Chondrocyte (in vitro differentiated cells): ENCODE measurements at places on chromosomes 1 and 21. TPM values are rescaled to one million over a fixed set of nuclear protein-coding genes. Genes with fewer than 3 reads are reported as not detected.

DNA sequence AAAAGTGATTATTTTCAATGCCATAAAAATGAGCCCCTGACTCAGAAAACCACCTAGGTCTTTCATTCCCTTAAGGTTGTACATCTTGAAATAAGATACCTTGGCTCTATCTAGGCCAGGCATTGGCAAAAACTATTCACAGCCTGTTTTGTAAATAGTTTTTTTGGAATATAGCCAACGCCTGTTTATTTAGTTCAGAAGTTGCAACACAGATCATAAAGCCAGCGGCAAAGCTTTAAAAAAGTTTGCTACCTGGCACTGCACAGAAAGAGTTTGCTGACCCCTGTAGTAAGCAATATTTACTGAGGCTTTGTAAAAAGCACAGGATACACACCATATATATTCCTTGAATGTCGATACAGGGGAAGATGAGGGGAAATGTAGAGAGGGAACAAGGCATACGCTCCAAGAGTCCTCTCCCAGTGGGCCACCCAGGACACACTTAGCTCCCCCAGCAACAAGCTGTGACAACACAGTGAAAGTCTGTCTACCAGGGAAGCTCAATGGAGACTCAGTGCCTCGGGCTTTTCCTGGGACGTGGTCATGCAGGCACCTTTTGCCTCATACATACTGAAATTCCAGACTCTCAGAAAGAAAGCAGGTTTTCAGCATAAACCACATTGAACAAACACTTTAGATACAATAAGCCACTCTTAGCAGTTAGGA, 20.5 kb downstream of the TARBP1 start:
- no peak for DNase-seq

- DNase-seq, result no peak
These were observed 94.0 kb downstream of the KCND3 start for GRCh38 chr1:111895469-111895868.

GRCh38 chr1:51433269-51433971, 85.6 kb downstream of the EPS15 start:
- no peak for DNase-seq

DNA sequence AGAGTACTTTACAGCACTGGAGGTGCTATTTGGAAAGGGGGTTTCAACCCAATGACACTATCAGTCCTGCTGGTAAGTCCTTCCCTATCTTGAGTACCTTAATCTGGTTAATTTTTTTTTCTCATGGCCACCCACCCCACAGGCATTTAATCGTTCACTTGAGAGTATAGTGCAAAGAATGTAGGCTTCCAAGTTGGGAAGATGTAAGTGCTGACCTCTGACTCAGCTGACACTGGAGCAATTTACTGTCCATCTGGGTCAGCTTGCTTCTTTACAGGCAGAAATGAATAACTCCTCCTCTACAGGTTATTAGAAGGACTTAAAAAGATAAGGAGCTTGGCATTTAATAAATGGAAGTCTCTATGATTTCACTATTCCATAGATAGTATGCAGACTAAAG, 89.6 kb downstream of the AK5 start:
- no peak for DNase-seq

PALMD gene
- total RNA-seq, result 6.2 to 16.5 TPM (median 6.9 TPM) in 3 replicates

GRCh38 chr1:5903680-5904079, 88.5 kb downstream of the NPHP4 start:
- DNase-seq, result no peak

GRCh38 chr1:121458291-121459048, 273.7 kb downstream of the SRGAP2C start:
- DNase-seq, result no peak

GRCh38 chr1:235391874-235392273, 24.6 kb downstream of the TBCE start:
- no peak for DNase-seq

- no peak for DNase-seq
These were observed 14.9 kb upstream of the HMGCS2 start for GRCh38 chr1:119783354-119784185.

- DNase-seq, result no peak
These were observed 16.8 kb downstream of the VCAM1 start for GRCh38 chr1:100736324-100736723.

GRCh38 chr1:71804140-71804539, 478.2 kb downstream of the NEGR1 start:
- no peak for DNase-seq

DNA sequence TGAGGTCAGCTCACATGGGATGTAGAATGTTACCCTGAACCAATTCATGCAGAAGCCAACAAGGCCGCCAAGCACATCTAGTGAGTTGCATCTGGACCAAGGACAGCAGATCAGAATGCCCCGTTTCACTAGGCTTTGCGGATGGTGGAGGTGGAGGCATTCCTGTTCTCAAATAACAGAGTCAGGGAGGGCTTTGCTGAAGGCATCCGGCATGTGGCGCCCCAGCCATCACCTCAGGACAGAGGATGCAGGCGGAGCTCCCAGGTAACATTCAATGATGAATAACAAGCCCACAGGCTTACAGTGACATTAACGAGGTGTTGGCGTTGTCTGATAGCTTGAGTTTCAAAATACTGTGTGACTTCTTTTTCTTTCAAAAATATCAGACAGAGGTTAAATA, 476.2 kb downstream of the CAMTA1 start:
- no peak for DNase-seq

LGR6 gene
- 1.4 to 4.1 TPM (median 1.8 TPM) in 3 replicates for total RNA-seq

TSPEAR gene
- total RNA-seq, result 0.15 to 0.38 TPM in 2 of 3 replicates, not detected in the other

GRCh38 chr1:14693949-14694348, 95.5 kb downstream of the KAZN start:
- DNase-seq, result no peak

DNA sequence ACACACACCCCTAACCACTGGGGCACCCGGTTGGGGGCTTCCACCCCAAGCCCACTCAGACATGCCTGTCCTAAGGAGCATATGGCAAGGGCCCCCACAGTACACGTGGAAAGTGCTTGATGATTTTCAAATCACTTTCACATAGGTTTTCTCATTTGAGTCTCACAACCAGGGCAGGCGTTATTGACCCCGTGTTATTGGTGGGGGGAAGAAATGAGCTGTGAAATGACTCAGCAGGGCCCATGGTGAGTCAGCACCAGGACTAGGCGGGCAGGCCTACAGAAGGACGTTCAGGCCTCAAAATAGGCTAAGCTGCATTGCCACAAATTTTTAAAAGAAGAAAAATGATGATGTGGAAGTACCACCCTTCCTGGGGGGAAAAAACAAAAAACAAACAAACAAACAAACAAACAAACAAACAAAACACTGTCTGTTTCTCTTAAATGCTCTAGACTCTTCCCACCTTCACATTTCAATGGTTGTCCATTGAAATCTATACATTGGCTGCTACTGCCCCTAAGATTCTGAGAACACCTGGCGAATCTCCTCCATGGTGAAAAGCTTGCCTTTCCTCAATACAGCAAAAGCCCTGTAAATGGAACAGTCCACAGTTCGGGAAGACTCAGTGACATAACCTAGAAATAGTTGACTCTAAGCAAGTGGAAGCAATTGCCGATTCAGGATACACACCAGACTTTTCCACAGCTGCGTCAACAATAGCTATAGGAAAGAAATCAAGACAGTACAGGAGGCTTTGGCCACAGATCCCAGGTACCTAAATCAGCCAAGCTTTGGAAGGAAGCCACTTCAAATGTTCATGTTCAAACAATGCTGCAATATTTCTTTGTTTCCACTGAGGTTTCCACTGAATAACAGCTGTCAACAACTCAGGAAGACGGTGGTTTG, 234.7 kb downstream of the TOMM20 start:
- no peak for DNase-seq

- DNase-seq, result no peak
These were observed at the start of gene BCAN for GRCh38 chr1:156641761-156642264. Gene BCAN (plus strand): TSS chr1:156642117. CDS start chr1:156646055, 3,938 bp downstream.

GRCh38 chr1:44035726-44036408, 4.6 kb upstream of the SLC6A9 start:
- no peak for DNase-seq

- DNase-seq, result no peak
These were observed 11.4 kb downstream of the PRPF3 start for GRCh38 chr1:150332651-150333290.

- DNase-seq, result no peak
These were observed 6.1 kb upstream of the DDX20 start for GRCh38 chr1:111749628-111750027.

- DNase-seq, result no peak
These were observed 642.8 kb downstream of the KCNT2 start for GRCh38 chr1:195965475-195965874.

DNA sequence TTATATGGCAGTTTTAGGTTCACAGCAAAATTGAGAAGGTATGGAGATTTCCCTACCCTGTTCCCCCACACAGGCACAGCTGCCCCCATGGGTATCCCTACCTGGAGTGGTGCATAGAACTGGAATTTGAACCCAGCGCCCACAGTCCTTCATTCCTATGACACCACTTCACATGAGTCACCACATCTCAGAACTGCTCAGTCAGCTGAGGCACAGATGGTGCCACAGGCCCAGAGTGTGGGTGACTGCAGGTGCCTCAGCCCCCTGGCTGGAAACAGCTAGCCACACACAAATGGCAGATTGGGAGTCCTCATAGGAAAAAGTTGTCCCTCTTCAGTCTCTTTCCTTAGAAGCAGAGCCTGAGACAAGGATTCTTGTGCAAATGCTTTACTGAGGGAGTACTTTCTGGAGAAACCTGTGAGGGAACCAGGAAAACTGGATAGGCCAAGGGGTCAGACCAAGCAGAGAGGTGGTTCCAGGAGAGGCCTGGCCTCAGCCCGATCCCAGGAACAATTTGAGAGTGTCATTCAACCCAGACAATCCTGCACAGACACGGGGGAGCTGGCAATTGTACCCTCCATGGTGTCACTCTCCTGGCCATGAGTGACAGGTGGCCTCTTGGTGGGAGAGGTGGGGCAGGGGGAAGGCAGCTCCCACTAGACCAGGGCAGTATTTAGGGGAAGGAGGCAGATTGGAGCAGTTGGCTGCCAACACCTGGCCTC, 6.9 kb downstream of the PLA2G2D start:
- DNase-seq, result no peak

IPO13 gene
- total RNA-seq, result 33.4 to 39.2 TPM (median 38.8 TPM) in 3 replicates

NUP210L gene
- 0.19 TPM in 1 of 3 replicates, not detected in the others for total RNA-seq

- no peak for DNase-seq
These were observed 147.5 kb downstream of the CASZ1 start for GRCh38 chr1:10648689-10649516.

GRCh38 chr1:10586125-10586524, 111.4 kb downstream of the PEX14 start:
- no peak for DNase-seq

LCE2C gene
- not detected in 3 replicates for total RNA-seq

DNA sequence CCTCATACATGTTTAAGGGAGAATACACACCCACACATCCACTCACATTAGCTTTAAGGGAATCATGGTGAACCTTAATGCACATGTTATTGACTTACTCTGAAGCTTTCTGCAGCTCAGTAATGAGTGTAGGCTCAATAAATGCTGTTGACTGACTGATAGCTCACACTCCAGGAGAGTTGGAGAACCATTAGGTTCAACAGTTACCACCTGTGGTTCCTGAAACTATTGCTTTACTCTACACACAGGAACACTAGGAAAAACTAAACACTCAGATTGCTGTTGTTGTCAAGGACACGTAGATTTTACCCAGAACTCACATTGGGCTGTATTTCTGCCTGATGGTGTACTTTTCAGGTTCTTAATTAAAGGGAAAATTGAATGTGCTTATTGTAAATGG, 37.3 kb downstream of the ZC3H11B start:
- no peak for DNase-seq

- DNase-seq, result no peak
These were observed 105.5 kb downstream of the LYPLAL1 start for GRCh38 chr1:219279017-219279770.

GRCh38 chr1:19009126-19009881, 52.8 kb upstream of the IFFO2 start:
- DNase-seq, result no peak

- no peak for DNase-seq
These were observed 663 bp downstream of the CAMTA1 start for GRCh38 chr1:6785728-6786505.

RNU1-2 gene
- 1,438 to 1,620 TPM (median 1,579 TPM) in 3 replicates for total RNA-seq

RCSD1 gene
- total RNA-seq, result 1.1 to 1.4 TPM in 2 of 3 replicates, not detected in the other

METTL18 gene
- total RNA-seq, result 3.7 to 5.3 TPM (median 4.5 TPM) in 3 replicates

- DNase-seq, result no peak
These were observed 8.0 kb upstream of the TP53BP2 start for GRCh38 chr1:223853748-223854147.

- no peak for DNase-seq
These were observed 51.1 kb downstream of the CD247 start for GRCh38 chr1:167467126-167467710.

DNA sequence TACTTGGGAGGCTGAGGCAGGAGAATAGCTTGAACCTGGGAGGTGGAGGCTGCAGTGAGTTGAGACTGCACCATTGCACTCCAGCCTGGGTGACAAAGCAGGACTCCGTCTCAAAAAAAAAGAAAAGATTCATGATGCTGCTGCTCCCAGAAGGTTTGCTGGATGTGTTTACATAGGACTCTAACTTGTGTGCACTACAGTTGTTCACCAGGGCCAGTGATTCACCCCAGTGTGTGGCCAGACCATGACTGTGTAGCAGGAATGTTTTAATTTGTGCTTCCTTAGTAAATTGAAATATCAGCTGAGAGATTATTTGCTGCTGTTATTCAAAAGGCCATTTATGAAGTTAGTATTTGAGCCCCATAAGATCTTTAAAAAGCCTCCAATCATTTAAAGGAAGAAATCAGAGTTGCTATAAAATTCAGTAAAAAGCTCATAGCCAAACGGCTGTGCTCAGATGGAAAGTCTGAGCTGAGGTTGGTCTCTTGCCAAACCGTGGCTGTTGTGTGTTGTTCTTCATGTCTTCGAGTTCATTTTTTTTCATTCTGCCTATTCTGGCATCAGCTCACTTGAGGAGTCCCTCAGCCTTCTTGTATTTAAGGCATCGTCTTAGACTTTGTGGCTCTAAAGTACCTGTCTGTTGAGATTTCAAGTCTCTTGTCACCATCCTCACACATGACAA, 18.1 kb upstream of the PGD start:
- DNase-seq, result no peak

DNA sequence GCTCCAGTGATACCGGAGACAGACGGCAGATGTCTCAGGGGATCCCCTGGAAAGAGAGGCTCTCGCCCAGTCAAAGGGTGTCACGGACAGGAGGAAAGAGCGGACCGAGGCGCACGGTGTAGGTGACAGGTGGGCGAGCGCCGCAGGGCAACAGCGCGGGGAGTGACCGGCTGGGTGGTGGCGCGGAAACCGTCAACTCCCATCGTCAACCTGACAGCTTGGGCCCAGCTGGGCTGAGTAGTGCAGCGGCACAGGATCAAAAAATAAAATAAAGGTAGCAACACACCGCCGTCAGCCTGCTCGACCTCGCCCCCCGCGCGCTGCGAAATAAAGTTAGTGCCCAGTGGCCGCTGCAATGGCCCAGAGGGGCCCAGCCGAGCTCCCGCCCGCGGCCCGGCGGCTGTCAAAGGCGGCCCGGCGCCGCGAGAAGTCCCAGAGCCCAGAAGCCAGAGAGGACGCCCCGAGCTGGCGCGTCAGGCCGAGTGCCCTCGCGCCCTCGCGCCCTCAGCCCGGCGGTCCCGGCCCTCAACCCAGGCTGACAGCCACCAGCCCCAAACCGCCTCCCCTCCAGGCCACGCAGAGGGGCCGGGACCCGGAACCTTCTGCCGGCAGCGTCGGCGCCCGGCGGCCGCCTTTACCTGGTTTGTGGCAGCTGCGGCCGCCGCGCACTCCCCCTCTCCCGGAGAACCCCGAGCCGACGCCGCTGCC, at the start of gene LYST:
Gene LYST, minus strand, starts transcription at position 702 of the 708 bp plus-strand sequence. CDS start 36,489 bp downstream, outside the sequence.
- DNase-seq, result no peak
